Astrocyte of the spinal cord (primary cell): ENCODE measurements at places on chromosomes 4 and X.

GRCh38 chrX:72666451-72666850 is 47.7 kb downstream of the PHKA1 start:
- DNase-seq, result no peak

DNA sequence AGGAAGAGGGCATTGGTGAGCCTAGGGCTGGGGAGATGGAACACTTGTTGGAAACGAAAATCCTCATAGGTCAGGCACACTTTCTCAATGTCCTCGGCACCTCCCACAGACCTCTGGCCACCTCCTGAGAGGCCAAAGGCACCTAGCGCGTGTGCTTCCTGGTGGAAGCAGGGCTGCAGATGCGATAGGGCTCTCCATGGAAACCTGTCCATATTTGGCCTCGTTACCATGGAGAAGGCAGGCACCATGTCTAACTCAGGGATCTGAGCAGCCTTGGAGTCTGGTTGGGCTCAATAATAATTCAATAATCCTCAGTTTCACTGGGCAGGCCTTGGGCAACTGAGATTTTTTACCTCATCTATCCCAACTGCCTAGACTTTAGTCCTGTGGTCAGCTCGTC is 58.3 kb downstream of the RAI2 start:
- no peak for DNase-seq

GRCh38 chr4:150583287-150584110 is 1.5 kb downstream of the MAB21L2 start:
- peak; percentile 51 for DNase-seq

GRCh38 chrX:10819973-10820372 is 199.6 kb upstream of the MID1 start:
- no peak for DNase-seq

- no peak for DNase-seq
These were observed 62.5 kb upstream of the IRF2 start for GRCh38 chr4:184536881-184537248.

DNA sequence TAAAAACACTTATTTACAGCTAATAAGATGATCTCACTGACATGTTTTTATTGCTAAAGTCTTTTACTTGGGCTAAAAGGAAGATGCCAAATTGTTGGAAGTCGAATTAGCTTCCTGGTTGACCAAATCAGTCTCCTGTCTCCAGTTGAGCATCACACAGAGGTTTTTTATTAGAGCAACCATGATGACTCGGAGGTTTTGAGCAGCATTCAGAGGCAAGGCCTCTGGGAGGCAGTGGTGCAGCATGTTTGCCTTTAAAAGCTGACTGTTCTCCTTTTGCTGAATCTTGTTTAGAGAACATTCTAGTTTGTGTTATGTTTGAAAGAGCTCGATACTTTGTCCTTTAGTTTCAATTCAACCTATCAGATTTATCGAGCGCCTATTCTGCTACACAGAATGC is 2.1 kb downstream of the UCHL1 start:
- peak; percentile 76 for DNase-seq

DNA sequence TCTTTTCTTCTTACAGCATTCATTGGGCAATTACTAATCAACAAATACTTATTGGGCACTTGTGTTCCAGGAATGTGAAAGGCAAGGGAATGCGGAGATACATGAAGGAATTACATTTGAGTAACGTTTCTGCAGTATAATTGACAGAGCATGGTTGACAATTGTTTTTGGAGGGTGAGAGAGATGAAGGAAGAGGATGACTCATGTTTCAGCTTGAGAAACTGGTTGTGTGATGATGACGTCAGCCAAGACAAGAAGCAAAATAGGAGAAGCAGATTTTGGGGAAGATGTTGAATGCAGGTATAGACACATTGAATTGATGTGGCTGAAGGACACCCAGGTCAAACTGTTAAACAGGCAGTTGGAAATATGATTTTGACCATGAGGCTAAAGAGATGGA is 8.0 kb upstream of the CPEB2 start:
- peak; percentile 29 for DNase-seq

- peak; percentile 87 for DNase-seq
These were observed 7.8 kb downstream of the SERTM2 start for GRCh38 chrX:111519215-111519614.

DNA sequence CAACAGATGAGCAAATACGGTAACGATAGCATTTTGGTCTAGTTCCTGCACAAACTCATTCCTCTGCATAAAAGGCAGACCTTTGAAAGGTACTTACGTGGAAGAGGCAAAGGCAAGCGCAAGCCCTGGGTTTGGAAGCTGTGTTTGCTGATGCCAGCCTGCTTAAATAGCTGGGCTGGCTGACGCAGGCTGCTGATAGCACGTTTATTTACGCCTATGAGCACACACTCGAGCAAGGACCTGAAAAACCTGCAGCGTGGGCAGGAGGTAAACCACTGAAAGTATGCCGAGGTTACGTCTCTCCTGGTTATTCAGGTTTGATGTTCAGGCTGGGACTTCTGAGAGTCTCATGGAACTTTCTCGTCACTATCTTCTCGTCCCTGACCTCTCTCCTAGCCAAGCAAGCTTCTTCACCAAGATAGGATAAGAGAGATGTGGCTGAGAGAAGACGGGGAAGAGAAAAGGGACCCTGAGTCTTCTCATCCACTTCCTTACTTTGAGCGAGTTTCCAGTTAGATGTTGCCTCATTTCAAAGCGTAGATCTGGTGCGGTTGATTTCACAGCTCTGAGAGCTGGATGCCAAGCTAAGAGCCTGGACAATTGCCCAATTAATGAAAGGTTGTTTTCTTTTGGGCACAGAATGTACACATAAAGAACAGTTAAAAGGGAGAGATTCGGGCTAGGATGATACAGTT is at the start of gene HOPX:
TSS of gene HOPX (minus strand) at position 139 of the 695 bp plus-strand sequence. CDS start 23,480 bp downstream, outside the sequence.
- DNase-seq, result peak; percentile 23

DNA sequence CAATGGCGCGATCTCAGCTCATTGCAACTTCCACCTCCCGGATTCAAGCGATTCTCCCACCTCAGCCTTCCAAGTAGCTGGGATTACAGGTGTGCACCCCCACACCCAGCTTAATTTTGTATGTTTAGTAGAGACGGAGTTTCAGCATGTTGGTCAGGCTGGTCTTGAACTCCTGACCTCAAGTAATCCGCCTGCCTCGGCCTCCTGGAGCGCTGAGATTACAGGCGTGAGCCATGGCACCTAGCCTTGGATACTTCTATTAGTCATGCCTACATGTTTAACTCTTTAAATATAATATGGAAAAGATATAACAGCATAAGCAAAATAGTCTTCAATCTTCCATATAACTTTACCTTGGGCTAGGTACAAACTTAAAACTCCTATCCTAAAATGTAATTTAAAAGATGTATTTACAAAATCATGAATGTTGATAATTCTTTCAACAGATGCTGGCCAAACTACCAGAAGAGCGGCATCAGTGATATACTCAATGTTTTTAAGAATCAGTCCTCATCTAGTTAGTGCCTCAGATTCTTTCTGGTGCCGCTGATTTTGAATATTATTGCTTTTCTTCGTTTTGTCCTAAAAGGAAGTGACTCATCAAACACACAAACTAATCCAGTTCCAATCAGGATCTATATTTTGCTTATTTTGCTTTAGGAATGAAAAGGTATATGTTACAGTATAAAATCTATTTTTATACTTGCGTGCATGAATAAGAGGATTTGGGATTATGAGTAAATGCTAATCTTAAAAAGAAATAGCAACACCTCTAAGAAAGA is 23.7 kb downstream of the FAM241A start:
- DNase-seq, result no peak

- DNase-seq, result peak; percentile 54
These were observed 93.2 kb upstream of the MAPK10 start for GRCh38 chr4:86452924-86453531.

- no peak for DNase-seq
These were observed 122.5 kb downstream of the ARHGAP6 start for GRCh38 chrX:11543249-11543648.

GRCh38 chr4:188127214-188127874 is 11.9 kb upstream of the TRIML1 start:
- DNase-seq, result peak; percentile 41

DNA sequence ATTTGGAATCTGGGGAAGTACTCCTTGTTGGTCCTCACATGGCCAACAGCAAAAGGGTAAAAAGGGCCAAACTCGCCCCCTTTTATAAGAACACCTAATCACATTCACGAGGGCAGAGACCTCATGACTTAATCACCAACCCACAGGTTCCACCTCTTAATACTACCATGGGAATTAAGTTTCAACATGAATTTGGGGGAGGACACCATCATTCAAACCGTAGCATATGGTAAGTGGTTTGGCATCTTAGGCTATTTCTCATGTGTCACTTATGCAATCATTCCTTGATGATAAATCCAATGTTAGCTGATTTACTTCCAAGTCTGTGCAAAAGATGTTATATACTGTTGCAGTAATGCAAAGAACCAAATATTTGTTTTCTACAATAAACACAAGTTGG is 302.9 kb upstream of the FAM241A start:
- DNase-seq, result no peak

DNA sequence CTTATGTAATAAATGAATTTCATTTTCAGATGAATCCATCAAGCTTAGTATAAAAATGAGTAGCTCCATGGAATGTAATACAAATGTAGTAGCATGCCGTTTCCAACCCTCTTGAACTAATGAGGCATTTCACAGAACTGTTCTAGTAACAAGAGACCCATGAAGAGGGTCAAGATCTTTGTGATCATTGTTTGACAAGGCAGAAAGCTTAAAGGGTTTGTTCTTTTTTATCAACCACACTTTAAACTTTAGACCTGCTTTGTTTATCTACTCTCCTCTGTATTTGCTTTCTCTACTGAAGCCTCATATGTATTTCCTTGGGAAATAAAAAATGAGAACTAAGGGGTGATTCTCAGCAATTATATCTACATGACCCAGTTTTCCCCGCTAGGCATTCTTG is 513.9 kb downstream of the ARAP2 start:
- DNase-seq, result no peak

DNA sequence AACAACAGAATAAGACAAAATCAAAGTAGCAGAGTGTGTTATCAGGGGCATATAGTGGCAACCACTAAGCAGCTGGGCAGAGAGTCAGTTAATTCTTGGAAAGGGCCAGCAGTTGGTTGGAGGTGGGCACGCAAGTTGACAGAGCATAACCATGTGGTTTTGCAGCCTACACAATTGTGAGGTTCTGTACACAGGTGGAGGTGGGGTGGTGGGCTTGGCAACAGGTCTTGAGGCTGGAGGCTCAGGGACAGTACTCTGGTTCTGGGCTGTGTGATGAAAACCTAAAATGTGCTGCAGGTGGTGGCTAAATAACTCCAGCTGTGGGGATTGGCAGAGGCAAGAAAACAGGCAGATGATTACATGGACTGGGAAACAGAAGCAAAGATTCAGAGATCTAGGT is 1112.7 kb downstream of the PDHA2 start:
- DNase-seq, result no peak

- peak; percentile 78 for DNase-seq
These were observed 32.0 kb upstream of the ANXA5 start for GRCh38 chr4:121728798-121729226.

DNA sequence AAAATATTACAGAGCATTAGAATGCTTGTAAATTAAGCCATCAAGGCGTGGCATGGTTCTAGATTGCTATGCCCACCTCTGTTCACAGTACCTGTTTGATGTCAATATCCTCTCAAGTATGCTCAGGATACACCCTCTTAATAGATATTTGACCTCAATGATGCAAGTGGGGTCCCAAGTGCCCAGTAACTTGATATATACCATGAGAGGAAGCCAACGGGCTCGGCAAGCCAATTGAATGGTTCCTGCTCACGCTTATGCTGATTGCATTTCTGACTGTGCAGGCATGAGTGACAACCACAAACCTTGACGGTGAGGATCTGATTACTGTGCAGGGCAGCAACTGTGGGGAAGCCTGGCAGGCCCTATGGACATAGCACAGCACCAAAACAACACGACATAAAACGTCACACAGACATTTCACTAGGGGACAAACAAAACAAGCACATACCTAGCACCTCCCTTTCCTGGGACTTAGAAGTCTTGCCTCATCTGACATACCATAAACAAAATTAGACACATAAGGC is 179.1 kb upstream of the ETNPPL start:
- no peak for DNase-seq

- no peak for DNase-seq
These were observed 113.4 kb upstream of the USP38 start for GRCh38 chr4:143071351-143071750.

DNA sequence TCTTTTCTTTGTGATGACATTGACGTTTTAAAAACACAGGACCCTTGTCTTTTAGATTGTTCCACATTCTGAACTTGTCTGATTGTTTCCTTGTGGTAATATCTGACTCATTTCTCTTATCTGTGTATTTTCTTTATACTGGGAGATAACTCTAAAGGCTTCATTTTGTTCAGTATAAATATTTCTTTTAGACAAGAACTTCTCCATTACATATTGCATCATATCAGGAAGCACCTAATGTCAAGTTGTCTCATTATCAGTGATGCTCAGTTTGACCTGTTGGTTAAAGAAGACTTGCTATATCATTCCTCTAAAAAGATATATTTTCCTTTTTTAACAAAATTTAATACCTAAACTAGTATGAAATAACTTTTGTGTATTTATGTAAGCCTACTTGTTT is 152.3 kb upstream of the BMP3 start:
- no peak for DNase-seq

- DNase-seq, result peak; percentile 44
These were observed 499.1 kb upstream of the EPHA5 start for GRCh38 chr4:66169341-66169740.

GRCh38 chr4:26911254-26911653 is 50.6 kb downstream of the STIM2 start:
- DNase-seq, result no peak

DNA sequence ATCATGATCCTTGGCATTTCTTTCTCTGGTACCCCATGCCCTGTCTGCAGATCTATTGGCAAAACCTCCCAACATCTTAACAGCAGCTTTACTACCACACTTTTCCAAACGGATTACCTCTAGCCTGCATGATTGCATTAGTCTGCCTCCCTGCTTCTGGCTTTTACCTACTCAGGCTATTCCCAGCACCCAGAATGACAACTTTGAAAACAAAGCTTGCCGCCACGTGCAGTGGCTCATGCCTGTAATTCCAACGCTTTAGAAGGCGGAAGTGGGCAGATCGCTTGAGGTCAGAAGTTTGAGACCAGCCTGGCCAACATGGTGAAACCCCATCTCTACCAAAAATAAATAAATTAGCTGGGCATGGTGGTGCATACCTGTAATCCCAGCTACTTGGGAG is 60.2 kb downstream of the UBE2K start:
- no peak for DNase-seq

DNA sequence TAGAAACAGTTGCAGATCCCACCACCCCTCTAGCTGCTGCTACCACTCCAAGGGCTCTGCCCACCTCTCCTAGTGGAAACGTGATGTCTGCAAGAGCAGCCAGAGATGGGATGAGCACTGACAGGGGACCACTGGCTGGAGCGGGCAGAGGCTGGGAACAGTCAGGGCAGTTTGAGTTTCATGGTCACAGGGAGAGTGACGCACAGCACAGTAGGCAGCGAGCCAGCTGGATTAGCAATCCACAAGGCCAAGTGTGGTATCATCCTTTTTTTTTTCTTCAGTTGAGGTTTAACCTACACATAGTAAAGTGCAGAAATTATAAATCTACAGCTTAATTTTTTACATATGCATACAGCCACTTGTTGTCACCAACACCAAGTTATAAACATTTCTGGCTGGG is 6.4 kb upstream of the SCML2 start:
- no peak for DNase-seq

GRCh38 chr4:25098964-25099891 is 61.0 kb downstream of the SEPSECS start:
- DNase-seq, result peak; percentile 30

- peak; percentile 72 for DNase-seq
These were observed 27.7 kb downstream of the FBXO8 start for GRCh38 chr4:174255786-174256185.

GRCh38 chr4:67674098-67674497 is 26.9 kb downstream of the UBA6 start:
- DNase-seq, result no peak

- DNase-seq, result no peak
These were observed 115.6 kb downstream of the SMIM20 start for GRCh38 chr4:26029568-26030131.
